Activated T-cell treated with anti-CD3 and anti-CD28 coated beads, Interleukin-2, amount 50 U/mL, for 24 hours (primary cell): ENCODE measurements at places on chromosomes 5 and 9.

- DNase-seq, result peak; percentile 80
Measured at GRCh38 chr5:151223447-151224264, at the start of gene CCDC69. CCDC69 (minus strand) TSS chr5:151224092; CDS start chr5:151223970, 122 bp downstream.

GRCh38 chr9:115264313-115264712, 146.4 kb upstream of the TNC start:
- no peak for DNase-seq

GRCh38 chr9:71791875-71792274, 23.6 kb upstream of the CEMIP2 start:
- no peak for DNase-seq

GRCh38 chr9:137273611-137274320, 3.8 kb upstream of the TOR4A start:
- no peak for DNase-seq

GRCh38 chr9:34744295-34745221, 34.6 kb upstream of the CCL21 start:
- no peak for DNase-seq

- no peak for DNase-seq
Measured at GRCh38 chr5:132046880-132047299, 13.6 kb upstream of the IL3 start.

DNA sequence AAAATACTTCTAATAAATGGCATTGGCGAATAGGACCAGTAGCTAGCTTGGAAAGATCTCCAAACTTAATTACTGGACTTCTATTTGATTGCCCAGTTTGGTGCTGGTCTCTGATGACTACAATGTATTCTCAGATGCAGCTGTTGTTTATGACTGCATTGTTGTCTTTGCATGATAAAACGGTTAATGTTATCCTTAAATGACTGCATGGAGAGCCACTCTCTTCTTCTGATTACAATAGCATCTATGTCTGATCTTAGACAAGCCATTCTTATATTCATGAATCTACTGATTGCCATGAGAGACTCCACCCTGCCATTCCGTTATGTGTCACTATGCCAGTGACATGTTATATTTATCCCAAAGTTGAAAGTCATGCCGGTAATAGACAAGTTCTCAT, 42.9 kb upstream of the ERBIN start:
- no peak for DNase-seq

- no peak for DNase-seq
Measured at GRCh38 chr5:119405419-119405818, 46.9 kb upstream of the HSD17B4 start.

DNA sequence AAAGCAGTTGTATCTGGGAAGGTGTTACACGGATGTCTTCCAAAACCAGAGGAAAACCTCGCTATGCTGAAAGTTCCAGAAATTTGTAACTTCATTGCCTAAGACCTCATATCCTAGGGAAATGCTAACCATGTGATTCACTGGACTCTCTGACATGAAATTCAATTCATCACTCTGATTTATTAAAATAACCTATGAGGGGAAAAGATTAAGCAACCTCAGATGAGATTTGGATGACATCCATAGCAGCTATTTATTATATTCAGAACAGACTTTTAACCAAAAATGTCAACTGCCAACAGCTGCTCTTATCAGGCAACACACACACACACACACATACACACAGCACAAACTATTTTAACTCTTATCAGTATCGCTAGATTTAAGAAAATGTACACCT, 1006.4 kb upstream of the CTNND2 start:
- DNase-seq, result no peak

- no peak for DNase-seq
Measured at GRCh38 chr9:110850401-110851135, 182.0 kb downstream of the MUSK start.

GRCh38 chr9:69689991-69690538, 17.9 kb upstream of the APBA1 start:
- DNase-seq, result no peak

GRCh38 chr5:177437623-177438022, 9.0 kb upstream of the PRR7 start:
- no peak for DNase-seq

DNA sequence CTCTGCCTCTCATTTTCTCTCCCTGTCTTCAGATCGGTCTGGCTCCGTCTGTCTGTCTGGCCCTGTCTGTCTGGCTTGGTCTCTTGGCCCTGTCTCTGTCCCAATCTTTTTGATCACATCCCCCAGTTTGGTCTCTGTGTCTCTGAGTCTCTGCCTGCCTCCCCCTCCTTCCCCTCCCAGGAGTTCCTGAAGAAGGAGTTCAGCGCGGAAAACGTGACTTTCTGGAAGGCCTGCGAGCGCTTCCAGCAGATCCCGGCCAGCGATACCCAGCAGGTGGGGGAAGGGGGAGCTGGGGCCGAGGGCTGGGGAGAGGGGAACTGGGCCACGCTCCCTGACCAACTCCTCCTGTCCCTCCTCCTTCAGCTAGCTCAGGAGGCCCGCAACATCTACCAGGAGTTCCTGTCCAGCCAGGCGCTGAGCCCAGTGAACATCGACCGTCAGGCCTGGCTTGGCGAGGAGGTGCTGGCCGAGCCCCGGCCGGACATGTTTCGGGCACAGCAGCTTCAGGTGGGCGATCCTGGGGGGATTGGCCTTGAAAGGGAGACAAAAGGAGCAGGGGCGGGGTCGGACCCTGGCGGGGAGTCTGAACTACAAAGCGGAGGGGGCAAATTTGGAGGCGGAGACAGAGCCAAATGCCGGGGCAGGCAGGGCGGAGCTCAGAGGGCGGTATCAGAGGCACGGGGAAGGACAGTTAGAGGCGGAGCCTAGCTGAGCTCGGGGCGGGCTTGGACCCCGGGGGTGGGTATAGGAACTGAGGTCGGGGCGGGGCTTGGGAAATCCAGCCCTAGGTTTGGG, 9.0 kb downstream of the RGS14 start:
- no peak for DNase-seq

DNA sequence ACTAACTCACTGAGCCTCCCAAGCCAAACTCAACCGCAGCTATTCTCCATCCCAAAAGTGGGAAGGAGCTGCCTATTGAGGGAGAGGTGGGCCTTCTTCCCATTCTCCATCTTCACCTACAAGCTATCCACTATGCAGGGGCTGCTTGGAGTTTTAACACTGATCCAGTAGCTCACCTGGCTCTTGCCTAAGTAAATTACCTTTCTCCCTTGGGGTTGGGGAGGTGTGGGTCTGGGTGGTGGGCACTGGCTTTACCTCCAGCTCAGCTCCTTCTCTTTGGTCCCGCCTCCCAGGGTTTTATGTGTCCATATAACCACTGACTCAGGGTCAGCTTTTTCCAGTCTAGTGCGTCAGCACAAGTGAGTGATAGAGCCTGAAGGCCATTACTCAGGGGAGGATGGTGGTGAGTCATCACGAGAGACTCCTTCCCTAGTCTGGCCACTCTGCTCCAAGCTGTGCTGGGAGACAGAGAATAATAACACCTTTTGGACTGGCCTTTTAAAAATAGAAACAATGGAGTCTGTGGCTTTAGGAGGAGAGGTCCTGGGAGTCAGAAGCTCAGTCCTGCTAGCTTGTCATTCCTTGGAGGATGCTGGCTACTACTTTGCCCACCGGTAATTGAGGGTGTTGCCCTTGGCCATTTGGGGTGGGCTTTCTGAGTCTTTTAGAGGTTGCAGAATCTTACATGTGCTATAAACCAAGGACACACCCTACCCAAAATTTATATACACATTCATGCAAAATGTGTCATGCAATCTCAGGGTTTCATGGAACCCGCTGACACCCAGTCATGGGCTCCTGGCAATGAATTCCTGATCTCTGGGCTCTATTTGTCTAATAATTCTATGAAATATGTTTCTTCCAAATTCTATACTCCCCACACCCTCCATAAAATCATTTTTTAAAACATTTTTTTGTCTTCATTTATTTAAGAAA, 35.6 kb upstream of the ATP6V1G1 start:
- DNase-seq, result no peak

DNA sequence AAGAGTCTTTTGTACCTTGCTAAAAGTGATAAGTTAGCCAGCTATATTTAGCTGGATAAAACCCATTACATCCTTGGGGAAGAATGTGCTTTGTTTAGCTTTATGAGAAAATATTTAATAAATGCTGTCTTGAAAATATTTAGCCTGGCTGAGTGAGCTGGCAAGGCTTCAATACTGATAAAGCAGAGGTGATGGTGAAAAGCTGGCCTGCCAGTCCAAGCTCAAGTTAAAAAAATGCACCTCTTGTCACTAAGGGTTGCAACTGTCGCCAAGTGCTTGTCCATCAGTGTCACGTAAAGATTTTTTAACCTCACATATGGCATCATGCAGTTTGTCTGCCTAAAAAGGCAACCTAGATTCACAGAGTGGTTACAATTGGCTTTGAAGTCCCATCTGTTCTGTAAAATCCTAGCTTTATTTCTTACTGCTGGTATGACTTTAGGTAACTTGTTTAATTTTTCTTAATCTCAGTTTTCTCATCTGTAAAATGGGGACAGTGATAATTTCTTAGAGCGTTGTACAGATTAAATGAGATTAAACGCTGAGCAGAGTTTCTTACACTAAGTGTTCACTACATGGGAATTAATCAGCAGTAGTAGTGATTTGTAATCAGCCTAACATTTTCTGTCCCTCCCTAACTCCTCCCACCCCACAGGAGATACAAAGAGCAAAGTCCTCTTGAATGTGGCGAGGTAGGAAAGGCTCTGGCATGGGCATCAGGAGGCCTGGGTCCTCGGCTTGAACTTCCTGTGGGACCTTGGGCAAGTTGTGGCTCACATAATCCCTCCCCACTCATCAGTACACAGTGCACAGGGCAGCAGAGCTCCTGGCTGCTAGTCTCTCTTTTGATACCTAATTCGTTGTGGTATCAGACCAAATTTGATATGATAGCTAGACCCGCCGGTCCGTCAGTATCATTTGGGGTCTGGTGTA, 48.7 kb downstream of the PIK3R1 start:
- no peak for DNase-seq

GRCh38 chr5:6713274-6714225, at the start of gene TENT4A:
TENT4A (plus strand) TSS chr5:6713432; CDS start chr5:6713984, 552 bp downstream.
- DNase-seq, result no peak

GRCh38 chr9:27565696-27566095, 7.6 kb downstream of the C9orf72 start:
- DNase-seq, result no peak

DNA sequence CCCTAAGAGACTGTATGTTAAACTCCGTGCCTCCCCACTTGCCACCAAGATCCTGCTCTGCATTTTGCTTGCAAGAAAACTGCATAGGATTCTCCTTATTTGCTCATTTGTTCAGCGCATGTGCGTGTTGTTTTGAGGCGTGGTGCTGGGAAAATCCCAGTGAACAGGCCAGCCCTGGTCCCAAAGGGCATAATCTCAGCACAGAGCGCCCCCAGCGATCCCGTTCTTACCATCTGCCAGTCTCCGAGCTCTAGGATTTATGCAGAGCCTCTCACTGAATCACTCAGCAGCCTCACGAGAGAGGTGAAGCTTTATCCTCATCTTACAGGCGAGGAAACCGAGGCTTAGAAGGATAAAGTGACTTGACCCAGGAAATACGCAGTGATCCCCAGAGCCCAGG, 11.5 kb downstream of the PRRX2 start:
- no peak for DNase-seq

DNA sequence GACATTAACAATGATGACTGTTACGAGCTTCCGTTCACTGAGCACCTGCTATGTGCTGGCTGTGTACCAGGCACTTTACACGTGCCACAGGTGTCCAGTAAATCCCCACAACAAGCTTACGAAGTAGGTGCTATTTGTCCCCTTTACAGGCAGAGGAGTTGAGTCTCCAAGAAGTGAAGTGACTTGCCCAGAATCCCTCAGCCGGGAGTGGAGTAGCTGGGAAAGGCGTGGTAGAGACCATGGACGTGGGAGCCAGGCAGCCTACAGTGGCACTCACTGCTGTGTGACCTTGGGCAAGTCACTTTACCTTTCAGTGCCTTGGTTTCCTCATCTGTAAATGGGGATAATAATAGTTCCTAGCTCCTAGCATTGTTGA, 669 bp upstream of the AMBP start:
- no peak for DNase-seq

- DNase-seq, result no peak
Measured at GRCh38 chr9:13719446-13719845, 440.0 kb upstream of the MPDZ start.

DNA sequence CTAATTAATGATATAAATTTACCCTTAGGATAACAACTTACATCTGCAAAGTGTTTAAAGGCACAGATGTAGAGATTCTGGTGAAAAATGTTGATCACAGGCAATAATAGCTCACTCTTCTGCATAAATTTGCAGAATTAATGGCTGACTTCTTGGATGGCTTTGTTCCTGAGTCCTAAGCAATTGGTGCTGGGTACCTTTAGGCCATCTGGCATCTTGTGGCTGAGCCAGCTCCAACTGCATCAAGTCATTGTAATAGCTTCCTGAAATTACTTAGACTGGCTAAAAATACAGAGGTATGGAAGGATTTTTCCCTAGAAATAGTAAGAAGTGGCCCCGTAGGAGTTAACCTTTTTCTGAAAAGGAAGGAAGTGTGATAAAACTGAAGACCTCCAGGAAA, 118.3 kb upstream of the MINAR2 start:
- no peak for DNase-seq

DNA sequence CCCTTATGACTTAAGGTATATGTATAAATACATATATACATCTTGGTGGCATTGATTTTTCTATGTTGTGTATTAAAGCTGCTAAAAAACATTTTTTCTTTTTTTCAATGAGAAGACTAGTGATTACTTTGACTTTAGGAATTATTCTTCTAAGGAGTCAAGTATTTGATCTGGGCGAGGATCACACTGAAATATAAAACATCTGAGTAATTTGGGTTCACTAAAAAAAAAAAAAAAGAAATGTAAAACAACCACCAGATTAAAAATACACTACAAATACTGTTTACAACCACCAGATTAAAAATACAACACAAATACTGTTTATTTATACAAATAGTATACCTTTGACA, 9.0 kb downstream of the UBAP1 start:
- no peak for DNase-seq

DNA sequence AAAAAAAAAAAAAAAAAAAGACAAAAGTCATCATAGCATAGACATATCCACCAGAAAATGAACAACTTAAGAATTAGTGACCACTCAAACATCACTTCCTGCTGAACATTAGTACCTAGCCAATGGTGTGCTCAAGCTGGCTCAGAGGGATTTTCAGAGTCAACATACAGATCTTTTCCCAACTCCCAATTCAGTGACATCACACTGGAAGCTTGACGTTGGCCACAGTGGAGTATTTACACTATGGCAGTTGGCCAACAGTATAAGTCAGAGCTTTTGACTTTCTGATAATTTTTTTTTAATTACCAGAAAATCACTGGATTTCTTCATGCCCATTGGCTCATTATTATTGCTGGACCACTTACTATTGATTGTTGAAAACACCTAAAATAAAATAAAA, 383.5 kb downstream of the ARHGEF28 start:
- no peak for DNase-seq

DNA sequence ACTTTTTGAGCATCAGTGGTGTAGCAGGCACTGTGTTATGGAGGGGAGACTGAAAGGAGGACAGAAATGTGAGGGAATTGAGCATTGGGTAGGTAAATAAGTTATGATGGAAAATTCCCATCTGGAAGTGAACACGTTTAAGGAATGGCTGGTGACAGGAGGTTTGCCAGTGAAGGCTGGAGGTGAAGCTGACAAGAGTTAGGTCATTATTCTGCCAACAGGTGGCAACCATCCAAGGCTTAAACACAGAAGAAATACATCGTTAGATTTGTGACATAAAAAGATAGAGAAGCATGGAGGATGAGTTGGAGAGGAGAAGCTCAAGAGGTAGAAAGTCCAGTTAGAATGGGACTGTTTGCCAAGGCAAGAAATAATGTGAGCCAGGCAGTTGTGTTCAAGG, 455.3 kb upstream of the SGCD start:
- DNase-seq, result no peak

- no peak for DNase-seq
Measured at GRCh38 chr9:107109324-107109723, 173.8 kb upstream of the RAD23B start.
